ENCODE measurements at places on chromosomes 2 and 18. TPM values are rescaled to one million over a fixed set of nuclear protein-coding genes. Genes with fewer than 3 reads are reported as not detected.
A peak's percentile ranks its signal among the peaks of the same experiment; 100 is the strongest.

DNA sequence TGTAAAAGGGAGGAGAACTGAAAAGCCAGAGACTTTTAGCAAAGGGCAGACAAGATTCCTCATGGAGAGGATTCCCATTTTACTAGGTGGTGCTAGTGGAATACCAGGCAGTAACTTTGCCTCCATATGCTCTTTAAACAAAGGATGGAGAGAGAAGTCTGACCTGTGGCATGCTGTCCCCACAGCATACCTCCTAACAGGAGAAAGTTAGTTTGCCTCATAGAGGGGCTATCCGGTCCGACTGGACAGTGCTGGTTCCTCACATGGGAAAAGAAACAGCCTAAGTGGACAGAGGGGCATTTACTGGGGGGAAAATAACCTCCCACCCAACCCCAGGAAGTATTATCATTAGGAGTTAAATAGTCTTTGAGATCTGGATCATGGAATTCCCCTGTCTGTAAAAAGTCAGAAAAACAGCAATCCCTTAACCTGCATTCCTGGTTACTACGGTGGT lies 31.6 kb upstream of the GMCL1 start:
- no peak overlapping the region for H3K27ac ChIP-seq
- H3K4me1 ChIP-seq, result peaks cover 20% of the 10 kb centered on the region
- H3K27me3 ChIP-seq, result no peaks in the 10 kb centered on the region
- no peaks in the 10 kb centered on the region for H3K36me3 ChIP-seq
- DNase-seq, result no peak

- H3K4me3 ChIP-seq, result no peak overlapping the region
- no peak overlapping the region for H3K27ac ChIP-seq
Measured at GRCh38 chr18:32961538-32961937, 188.7 kb upstream of the KLHL14 start.

GRCh38 chr2:8994386-8994785 lies 9.1 kb downstream of the MBOAT2 start:
- H3K36me3 ChIP-seq, result no peaks in the 10 kb centered on the region
- no peak overlapping the region for H3K27ac ChIP-seq
- H3K4me3 ChIP-seq, result no peak overlapping the region
- no peaks in the 10 kb centered on the region for H3K27me3 ChIP-seq

GRCh38 chr2:165810418-165810817 lies 16.4 kb upstream of the GALNT3 start:
- no peak for DNase-seq
- H3K4me1 ChIP-seq, result peaks cover 17% of the 10 kb centered on the region

DNA sequence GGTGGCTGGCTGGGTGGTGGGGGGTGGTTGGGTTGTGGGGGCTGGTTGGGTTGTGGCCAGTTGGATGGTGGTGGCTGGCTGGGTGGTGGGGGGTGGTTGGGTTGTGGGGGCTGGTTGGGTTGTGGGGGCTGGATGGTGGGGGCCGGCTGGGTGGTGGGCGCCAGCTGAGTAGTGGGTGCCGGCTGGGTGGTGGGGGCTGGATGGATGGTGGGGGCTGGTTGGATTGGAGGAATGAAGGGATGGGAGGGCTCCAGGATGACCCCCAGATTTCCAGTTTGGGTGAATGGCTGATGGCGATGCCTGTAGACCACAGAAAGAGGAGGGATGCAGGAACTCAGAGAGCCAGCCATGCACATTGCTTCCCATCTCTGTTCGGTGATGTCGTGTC lies 26.8 kb upstream of the GPR17 start:
- H3K36me3 ChIP-seq, result no peaks in the 10 kb centered on the region
- H3K4me1 ChIP-seq, result no peaks in the 10 kb centered on the region
- H3K4me3 ChIP-seq, result no peak overlapping the region
- no peaks in the 10 kb centered on the region for H3K27me3 ChIP-seq
- DNase-seq, result no peak

DNA sequence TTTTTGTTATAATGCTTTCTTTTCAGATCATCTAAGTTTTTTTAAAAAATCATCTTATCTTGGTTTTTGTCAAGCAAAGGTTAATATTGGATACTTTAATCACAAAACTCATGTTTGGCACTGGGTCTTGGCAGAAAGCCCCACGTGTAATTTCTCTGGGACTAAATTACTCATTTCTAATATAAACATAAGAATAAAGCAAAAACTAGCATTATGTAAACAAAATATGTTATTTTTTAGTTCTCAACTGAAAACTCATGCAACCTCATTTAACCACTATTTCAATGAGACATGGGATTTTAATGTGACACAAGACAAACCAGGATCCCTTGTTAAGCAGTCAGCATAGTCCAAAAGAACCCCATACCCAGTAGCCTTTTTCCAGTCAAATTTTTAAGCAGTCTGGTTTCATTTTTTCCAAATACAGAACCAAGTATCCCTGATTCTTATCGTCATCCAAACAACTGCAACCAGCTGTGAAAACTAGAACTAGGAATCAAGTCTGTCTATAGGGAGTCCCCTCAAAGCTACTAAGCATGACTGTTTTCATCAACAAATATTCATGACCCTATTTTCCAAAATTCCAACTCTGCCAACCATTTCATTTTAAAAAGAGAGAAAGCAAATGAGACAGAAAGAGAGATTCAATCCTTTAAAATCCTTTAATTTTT lies 27.1 kb downstream of the PID1 start:
- no peak overlapping the region for H3K4me3 ChIP-seq
- H3K36me3 ChIP-seq, result no peaks in the 10 kb centered on the region
- no peak for DNase-seq
- no peaks in the 10 kb centered on the region for H3K27me3 ChIP-seq

DNA sequence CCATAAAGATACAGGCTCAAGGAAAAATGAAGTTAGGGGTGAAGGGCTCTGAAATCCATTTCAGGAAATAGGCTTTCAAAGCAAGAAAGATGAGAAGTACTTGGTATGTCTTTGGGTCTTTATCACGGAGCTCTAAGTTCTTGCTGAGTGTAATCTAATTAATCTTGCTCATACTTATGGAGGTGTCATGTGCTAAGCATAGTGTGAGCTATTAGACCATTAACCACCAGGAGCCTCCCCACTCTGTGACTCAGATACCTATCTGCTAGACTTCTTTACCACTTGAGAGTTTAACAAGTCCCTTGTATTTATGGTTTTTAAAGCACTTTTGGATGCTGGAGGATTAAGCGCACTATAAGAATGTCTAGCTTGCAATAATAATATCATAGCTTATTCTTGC lies 678.7 kb downstream of the EPHA4 start:
- DNase-seq, result no peak
- no peak overlapping the region for H3K4me3 ChIP-seq
- H3K36me3 ChIP-seq, result no peaks in the 10 kb centered on the region
- 0 out of 2 replicates have a peak, but pooled peaks cover 2% of the 10 kb centered on the region for H3K27me3 ChIP-seq

DNA sequence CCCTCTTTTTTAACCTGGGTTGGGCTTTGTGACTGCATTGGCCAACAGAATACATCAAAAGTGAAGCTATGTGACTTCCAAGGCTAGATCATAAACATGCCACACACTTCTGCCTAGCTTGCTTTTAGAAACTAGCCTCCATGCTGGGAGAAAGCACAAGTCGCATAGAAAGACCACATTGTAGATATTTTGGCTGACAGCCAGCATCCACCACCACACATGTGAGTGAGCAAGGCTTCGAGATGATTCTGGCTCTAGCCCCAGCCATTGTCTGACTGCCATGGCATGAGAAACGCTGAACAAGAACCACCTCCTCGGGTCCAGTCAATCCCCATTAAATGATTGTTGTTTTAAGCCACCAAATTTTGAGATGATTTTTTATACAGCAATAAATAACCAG lies 66.8 kb upstream of the STPG4 start:
- no peaks in the 10 kb centered on the region for H3K27me3 ChIP-seq
- no peak overlapping the region for H3K4me3 ChIP-seq
- H3K4me1 ChIP-seq, result no peaks in the 10 kb centered on the region

- peaks cover 18% of the 10 kb centered on the region for H3K4me1 ChIP-seq
- H3K4me3 ChIP-seq, result peak overlapping the region; percentile 19
- H3K36me3 ChIP-seq, result no peaks in the 10 kb centered on the region
- peak; percentile 74 for DNase-seq
Measured at GRCh38 chr2:24930768-24931167, 10.7 kb upstream of the ADCY3 start.

- H3K27me3 ChIP-seq, result no peaks in the 10 kb centered on the region
- no peak overlapping the region for H3K4me3 ChIP-seq
- no peaks in the 10 kb centered on the region for H3K4me1 ChIP-seq
- no peak for DNase-seq
- no peaks in the 10 kb centered on the region for H3K36me3 ChIP-seq
- no peak overlapping the region for H3K27ac ChIP-seq
Measured at GRCh38 chr18:45008694-45009413, 328.2 kb downstream of the SETBP1 start.

DNA sequence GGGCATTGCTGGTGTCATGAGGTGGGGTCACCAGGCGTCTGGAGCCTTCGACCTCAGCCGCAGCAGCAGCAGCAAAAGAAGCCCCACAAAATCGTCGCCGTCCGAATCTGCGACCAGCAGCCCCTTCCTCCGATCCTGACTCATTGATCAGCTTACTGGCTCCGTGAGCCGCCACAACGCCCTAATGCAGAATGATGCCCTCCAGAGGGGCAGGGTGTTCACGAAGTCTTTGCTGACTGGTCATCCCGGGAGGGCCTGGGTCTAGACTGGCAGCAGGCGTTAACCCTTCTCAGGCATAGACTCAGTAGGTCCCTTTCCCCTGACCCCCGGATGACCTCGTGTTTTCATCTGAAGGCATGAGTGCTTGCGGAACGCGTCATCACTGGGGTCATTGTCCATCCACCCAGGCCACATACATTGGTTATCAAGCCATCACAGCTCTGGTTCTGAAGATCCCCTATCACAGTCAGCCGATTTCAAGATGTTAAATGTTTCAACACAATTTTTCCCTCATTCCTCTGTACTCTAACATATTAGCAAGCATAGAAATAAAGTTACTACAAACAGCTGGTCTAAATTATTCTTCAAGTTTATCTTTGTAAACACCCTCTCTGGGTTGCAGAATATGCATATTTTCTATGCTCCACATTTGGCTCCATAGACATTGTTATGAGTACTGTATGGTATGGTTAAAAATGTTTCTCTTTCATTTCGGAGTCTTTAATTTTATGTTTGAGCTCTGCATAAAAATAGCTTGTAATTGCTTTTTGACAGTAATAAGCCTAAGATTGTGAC lies 83.3 kb upstream of the SALL3 start:
- no peak overlapping the region for H3K4me3 ChIP-seq
- no peaks in the 10 kb centered on the region for H3K27me3 ChIP-seq
- H3K27ac ChIP-seq, result no peak overlapping the region
- DNase-seq, result no peak

GRCh38 chr2:203427061-203427460 lies 98.9 kb downstream of the ABI2 start:
- no peaks in the 10 kb centered on the region for H3K27me3 ChIP-seq
- no peak overlapping the region for H3K27ac ChIP-seq
- no peak for DNase-seq
- H3K4me3 ChIP-seq, result no peak overlapping the region
- H3K4me1 ChIP-seq, result 0 out of 2 replicates have a peak, but pooled peaks cover 3% of the 10 kb centered on the region

GRCh38 chr2:239327536-239328350 lies 73.1 kb downstream of the HDAC4 start:
- H3K4me3 ChIP-seq, result no peak overlapping the region
- no peaks in the 10 kb centered on the region for H3K27me3 ChIP-seq
- H3K27ac ChIP-seq, result no peak overlapping the region
- no peak for DNase-seq

DNA sequence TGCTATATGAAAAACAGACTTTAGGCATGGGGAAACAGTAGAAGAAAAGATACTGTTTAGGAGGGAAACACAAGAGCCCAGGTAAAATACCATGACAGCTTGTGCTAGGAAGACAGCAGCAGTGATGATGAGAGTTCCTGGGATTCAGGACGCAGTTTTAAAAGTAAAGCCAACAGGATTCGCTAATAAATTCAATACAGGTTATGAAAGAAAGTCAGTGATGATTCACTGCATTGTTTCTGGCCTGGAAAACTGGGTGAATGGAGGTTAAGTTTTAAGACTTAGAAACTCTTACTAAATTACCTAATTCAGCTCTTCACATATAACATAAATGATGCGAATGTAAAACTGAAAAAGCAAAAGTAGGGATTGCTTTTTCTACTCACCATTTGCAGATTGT lies 27.9 kb upstream of the RNU4ATAC start:
- peaks cover 70% of the 10 kb centered on the region for H3K36me3 ChIP-seq
- H3K4me1 ChIP-seq, result no peaks in the 10 kb centered on the region
- no peak for DNase-seq
- H3K27ac ChIP-seq, result no peak overlapping the region
- no peaks in the 10 kb centered on the region for H3K27me3 ChIP-seq

DNA sequence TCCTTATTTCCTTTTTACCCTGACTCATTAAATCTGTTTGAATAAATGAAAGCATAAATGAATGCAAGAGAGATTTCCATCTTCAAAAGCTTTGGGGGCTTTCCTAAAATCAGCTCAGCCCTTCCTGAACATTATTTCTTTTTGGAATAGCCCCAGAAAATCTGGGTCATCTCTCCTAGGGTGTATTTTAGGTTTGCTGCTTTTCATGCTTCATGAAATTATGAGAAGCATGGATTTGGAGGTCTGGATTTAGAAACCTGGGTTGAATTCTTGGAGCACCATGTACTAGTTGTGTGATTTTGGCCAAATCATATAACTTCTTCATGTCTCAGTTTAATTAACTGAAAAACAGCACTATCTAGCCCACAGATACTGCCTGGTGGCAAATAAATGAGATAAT lies 24.0 kb upstream of the PELI1 start:
- H3K27ac ChIP-seq, result no peak overlapping the region
- no peaks in the 10 kb centered on the region for H3K27me3 ChIP-seq
- H3K4me1 ChIP-seq, result peaks cover 68% of the 10 kb centered on the region
- peaks cover 7% of the 10 kb centered on the region for H3K36me3 ChIP-seq
- no peak overlapping the region for H3K4me3 ChIP-seq
- DNase-seq, result no peak

GRCh38 chr2:204005940-204006721 lies 69.6 kb downstream of the ICOS start:
- no peak overlapping the region for H3K4me3 ChIP-seq
- no peaks in the 10 kb centered on the region for H3K4me1 ChIP-seq
- no peaks in the 10 kb centered on the region for H3K27me3 ChIP-seq
- DNase-seq, result no peak

- no peaks in the 10 kb centered on the region for H3K36me3 ChIP-seq
- no peaks in the 10 kb centered on the region for H3K4me1 ChIP-seq
- H3K27ac ChIP-seq, result no peak overlapping the region
- no peak for DNase-seq
Measured at GRCh38 chr2:194332799-194333490, 1324.1 kb upstream of the SLC39A10 start.

GRCh38 chr2:38948387-38948882 lies 58.8 kb downstream of the ARHGEF33 start:
- H3K27me3 ChIP-seq, result no peaks in the 10 kb centered on the region
- no peaks in the 10 kb centered on the region for H3K36me3 ChIP-seq
- no peaks in the 10 kb centered on the region for H3K4me1 ChIP-seq
- H3K27ac ChIP-seq, result no peak overlapping the region
- no peak for DNase-seq
- H3K4me3 ChIP-seq, result no peak overlapping the region

The COL5A2 gene
- 3.0 TPM for total RNA-seq

The CLIP4 gene
- total RNA-seq, result not detected

The CNGA3 gene
- 0.07 TPM for total RNA-seq

The UBXN4 gene
- 65.9 TPM for total RNA-seq

The KCTD1 gene
- total RNA-seq, result 2.1 TPM

The CCDC121 gene
- 2.9 TPM for total RNA-seq

The TYMS gene
- 21.8 TPM for total RNA-seq

The MIB1 gene
- 56.2 TPM for total RNA-seq

The GLI2 gene
- not detected for total RNA-seq

The MYO1B gene
- total RNA-seq, result not detected

The PLEKHH2 gene
- not detected for total RNA-seq

The STK36 gene
- total RNA-seq, result 33.5 TPM

The LINC00305 gene
- total RNA-seq, result 5.1 TPM
